Ammon's horn (tissue), 1 donor: ENCODE measurements at places on chromosomes 16 and 17.

DNA sequence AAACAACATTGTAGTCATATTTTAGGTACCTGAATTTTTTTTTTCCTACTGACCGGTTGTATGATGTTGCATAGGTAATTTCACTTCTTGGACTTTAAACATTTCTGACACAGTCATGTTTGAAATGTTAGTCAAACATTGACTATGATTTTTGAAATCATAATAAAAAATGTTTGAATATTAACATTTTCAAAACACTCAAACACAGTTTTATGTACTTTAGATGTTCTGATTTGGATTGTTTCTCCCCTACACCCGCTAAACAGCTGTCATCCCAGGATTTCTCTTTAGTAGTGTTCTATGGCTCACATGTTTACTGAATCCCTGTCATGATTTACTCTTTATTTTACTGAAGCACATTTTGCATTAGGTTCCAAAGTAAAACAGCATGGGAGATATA lies 102.9 kb upstream of the NPEPPS start:
- DNase-seq, result peak; percentile 16

DNA sequence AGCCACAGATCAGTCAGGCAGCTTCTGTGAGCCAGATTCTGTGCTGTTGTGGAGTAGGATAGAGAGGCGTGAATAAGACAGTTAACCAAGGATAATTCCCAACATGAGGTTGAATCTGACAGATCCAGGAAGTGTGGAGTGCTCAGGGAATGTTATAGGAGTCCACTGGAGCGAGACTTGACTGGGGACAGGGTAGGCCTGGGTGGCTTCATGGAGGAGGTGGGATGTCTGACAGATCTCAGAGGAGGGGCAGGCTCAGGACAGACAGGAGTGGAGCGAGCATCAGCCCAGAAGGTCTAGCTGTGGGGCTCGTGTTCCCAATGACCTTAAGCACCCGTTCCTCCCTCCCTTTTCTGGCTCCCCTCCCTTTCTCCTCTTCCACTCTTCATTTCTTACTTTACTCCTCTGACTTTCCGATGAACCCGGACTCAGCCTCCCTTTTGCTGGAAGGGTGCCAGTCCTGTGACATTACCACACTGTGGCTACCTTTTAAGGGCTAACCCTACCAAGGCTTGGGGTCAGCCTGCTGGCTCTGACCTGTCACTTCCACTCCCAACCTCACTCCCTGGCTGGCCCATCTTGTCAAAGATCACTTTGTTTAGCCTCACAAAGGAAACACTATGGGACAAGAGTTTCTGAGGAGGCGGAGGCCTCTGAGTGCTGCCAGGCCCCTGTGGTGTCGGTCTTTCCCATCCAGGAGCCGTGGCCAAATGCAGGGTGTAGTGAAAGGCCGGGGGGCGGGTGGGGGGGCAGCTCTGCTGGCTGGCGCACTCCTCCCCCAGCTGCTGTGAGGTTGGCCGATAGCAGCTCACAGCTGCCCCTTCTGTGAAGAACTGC lies 28.5 kb upstream of the EFCAB13 start:
- peak; percentile 78 for DNase-seq

GRCh38 chr16:66300037-66300436 lies 66.5 kb upstream of the CDH5 start:
- no peak for DNase-seq

DNA sequence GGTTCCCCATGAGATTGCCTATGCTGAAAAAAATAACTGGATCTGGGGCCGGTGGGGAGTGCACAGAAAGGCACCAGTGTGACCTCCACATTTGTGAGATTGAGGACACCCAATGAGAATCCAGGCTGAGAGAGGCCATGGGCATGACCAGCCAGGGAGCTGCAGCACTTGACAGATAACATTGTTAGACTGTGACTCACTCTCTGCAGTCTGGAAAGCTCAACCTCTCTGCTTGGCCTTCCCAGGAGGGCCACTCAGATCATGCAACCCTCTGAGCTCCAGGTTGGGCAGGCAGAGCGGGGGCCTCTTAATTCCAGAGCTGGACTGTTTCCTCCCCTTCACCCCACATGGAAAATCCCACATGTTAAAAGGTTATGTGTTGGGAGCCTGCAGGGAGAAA lies 30.1 kb downstream of the FZD2 start:
- DNase-seq, result no peak

DNA sequence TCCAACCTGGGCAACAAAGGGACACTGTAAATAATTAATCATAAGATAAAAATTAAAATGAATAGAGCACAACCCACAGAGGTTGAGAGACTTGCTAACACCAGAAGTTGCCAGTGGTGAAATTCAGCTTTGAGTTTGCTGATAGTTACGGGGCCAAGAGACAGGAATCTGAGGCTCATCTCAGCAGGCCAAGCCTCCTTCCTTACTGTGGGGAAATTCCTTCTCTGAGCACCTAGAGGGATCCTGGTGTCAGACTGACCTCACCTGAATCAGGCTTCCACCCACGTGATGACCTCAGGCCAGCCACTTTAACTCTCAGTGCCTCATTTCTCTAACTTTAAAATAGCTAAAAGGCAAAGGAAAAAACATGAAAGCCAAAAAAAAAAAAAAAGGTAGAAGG lies 4.7 kb downstream of the ABAT start:
- DNase-seq, result no peak

DNA sequence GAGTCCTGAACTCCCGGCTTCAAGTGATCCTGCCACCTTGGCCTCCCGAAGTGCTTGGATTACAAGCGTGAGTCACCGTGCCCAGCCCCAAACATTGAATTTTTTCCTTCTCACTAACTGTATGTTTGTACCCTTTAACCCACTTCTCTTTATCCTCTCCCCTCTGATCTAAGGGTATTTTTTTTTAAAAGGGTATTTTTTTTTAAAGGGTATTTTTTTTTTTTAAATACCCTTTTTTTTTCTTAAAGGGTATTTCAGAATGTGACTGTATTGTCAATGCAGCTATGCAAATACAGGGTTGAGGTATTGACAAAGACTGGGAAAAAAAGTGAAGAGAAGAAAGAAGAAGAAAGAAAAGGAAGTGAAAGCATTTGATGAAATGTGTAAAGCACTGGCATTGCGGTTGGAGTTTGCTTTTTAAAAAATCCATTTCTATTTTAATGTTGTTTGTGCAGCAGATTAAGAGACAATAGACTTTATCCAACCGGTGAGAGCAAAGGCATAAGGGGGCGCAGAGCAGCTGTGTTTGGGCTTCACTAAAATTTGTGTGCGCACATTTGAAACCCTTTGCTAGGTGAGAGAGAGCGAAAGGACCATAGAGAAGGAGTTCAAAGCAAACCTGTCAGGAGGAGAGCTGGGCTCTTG lies 42.4 kb downstream of the SYT17 start:
- peak; percentile 30 for DNase-seq
